ENCODE measurements at places on chromosomes 2 and 18.

GRCh38 chr2:147482111-147482895 is 362.5 kb upstream of the ACVR2A start:
- DNase-seq: no peak

DNA sequence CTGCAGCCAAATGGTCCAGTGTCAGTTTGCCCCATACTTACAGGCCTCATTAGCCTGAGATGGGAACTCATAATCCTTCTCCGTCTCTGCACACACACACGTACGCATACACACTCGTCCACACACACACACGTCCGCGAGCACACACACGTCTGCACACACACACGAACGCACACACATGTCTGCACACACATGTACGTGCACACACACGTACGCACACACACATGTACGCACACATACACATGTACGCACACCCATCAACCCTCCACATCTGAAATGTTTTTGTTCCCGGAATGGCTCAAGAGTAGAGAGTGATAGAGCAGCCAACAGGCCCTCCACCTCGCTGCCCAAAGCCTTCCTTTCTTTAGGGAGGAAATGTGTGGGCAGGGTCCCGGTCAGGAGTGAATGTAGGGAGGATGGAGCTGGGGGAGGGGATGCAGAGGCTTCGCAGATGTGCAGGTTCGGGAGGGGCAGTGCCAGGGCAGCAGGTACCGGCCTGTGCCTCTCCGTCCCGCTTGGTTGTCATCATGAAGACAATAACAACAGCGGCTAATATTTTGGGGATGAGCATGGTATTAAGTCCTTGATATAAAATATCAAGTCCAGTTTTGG is 52.7 kb downstream of the PTGR3 start:
- no peak for DNase-seq

DNA sequence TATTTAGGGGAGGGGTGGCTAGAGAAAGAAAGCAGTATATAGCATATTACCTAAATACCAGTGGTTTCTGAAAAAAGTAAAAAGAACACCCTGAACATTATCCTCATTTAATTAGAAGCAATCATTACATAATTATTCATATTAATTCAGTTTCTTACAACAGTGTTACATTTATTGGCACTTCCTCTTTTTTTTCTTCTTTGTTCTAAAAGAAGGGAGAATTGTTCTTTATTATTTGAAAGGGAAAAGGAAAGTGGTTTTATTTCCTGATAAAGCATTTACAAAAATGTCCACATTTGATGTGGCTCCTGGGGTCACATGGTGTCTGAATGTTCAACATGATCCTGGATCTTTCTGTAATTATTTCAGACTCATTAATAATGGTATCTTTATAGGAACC is 254.9 kb upstream of the ZEB2 start:
- no peak for DNase-seq

DNA sequence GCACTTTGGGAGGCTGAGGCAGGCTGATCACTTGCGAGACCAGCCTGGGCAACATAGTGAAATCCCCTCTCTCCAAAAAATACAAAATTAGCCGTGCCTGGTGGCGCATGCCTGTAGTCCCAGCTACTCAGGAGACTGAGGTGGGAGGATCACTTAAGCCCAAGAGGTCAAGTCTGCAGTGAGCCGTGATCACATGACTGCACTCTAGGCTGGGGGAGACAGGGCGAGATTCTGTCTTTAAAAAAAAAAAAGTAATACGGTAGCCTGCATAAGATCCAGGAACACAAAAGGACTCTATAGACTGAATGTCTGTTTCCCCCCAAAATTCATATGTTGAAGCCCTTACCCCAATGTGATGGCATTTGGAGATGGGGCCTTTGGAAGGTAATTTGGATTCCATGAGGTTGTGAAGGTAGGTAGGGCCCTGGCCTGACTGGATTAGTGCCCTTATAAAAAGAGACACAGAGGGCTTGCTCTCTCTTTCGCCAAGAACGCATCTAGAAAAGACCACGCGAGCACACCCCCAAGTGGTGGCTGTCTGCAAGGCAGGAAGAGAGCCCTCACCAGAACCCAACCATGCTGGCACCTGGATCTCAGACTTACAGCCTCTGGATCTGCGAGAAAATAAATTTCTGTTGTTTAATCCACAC is 17.0 kb downstream of the MBOAT2 start:
- no peak for DNase-seq

DNA sequence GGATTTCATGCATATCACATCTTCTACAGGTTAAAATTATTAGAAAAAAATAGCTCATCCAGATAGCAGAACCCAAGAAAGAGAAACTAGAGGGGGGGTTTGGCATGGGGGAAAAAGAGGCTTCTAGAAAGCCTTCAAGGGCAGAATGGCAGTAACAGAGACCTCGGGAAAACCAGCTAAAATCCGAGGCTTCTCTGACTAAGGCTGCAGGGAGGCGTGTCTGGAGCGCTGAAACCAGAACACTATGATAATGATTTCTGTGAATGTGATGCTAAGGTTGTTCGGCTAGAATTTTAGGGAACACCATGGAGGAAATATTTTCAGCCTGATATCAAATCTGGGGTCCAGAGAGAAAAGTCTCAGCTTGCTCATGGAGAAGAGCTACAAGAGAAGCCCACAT is 73.0 kb downstream of the ATP8B1 start:
- DNase-seq: no peak

- no peak for DNase-seq
These were observed 90.7 kb upstream of the TFPI start for GRCh38 chr2:187644981-187645380.

- DNase-seq: no peak
These were observed 38.2 kb downstream of the FAM178B start for GRCh38 chr2:96947949-96948833.

GRCh38 chr2:25018681-25019080 is 23.2 kb upstream of the EFR3B start:
- DNase-seq: no peak

GRCh38 chr2:209629597-209629996 is 142.0 kb upstream of the UNC80 start:
- no peak for DNase-seq

DNA sequence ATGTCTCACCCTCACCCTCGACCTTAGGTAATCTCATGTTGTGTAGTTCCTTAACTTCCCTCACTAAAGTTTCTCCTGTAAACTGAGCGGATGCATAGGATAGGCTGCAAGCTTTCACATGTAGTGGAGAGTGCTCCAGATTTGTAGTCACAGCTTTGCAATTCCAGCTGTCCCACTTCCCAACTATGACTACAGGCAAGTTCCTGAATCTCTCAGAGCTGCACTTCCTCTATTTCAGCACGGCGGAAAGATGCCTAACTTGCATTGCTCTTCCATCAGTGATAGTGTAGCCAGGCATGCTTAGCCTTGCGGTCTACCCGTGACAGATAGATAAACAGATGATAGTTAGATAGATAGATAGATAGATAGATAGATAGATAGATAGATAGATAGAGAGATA is 183.1 kb upstream of the CCDC68 start:
- DNase-seq: no peak

GRCh38 chr2:217804338-217804737 is 198.5 kb downstream of the TNS1 start:
- DNase-seq: no peak

DNA sequence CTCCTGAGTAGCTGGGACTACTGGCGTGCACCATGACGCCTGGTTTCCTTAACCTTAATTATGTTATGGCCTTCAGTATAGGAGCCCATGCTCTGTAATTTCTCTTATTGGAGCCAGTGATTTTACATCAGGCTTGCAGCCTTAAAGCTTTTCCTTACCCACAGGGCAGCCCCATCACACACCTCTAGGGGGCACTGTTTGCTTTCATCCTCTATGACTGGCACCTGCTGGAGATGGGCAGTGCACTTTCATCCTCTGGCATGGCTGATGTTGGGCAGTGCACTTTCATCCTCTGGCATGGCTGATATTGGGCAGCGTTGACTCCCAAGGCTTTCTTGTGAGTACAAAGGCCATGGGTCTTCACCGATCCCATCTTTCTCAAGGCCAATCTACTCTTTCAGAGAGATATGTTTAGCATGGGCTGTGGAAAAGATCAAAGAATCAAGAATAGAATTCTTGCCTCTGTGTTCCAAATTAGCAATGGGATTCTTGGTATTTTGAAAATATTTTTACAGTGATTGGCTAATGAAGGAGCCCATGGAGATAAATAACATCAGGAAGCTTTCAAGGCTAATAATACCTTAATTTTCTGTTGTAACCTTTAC is 80.7 kb upstream of the MEX3C start:
- DNase-seq: no peak

DNA sequence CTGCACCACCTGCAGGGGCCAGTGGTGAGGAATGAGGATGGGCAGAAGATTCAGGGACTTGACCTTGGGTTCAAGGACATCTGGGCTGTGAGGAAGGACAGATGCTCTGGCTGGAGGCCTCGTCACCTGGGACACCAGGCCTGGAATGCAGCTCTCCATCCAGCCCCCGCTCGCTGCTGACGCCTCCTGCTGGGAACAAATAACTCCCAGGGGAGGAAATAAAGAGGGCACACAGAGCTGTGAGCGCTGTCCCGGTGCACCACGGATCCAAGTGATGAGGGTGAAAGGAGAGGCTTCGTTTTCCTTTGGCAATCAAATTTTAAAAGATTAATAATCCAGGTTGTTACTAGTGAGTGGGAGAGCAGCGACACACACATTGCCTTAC is 368.0 kb upstream of the MYT1L start:
- no peak for DNase-seq

DNA sequence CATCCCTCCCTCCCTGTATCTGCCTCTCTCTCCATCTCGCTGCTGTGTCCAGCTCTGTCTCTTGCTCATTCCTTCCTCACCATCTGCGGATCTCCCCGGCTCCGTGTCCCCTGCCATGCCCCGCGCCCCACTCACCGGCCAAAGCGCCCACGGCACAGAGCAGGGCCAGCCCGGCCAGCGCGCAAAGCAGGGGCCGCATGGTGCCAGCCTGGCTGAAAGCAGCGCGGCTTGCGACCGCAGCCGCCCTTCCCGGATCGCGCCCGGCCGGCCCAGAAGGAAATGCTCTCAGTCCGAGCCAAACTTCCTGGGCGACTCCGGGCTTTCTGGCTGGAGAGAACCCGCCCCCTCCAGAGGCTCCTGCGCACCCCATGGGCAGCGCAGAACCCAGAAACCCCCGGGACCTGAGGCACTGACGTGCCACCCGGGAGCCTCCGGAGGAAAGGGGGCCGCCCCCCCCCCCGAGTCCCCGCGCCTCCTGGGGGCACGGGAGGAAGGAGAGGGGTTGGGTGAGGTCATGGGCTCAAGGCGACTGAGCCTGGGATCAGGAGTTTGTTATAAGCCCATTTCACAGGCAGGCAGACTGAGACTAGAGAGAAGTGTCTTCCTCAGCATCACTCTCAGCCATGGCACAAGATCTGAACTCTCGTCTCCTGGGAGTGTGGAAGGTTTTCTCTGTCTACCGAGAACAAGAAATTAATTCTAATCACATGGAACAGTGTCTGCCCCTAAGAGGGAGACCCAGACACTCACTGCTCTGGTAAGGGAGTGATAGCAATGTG is 45.2 kb upstream of the RAB6C start:
- no peak for DNase-seq

DNA sequence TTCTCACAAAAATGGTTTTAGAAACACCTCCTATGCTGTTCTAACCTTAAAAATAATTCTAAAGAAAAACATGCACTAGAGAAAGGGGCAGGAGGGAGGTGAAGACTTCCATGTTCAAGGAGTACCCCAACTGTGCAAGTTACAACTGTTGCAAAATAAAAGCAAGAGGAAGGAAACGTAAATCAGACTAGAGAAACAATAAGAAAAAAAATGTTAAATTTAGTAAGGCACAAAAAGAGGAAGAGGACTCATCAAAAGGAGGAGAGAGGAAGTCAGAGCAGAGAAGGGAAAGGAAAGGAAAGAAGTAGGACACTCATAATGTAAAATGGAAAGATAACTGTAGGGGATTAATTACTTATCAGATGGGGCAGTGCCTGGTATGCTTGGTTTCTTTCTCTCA is 34.1 kb downstream of the RAPH1 start:
- no peak for DNase-seq

DNA sequence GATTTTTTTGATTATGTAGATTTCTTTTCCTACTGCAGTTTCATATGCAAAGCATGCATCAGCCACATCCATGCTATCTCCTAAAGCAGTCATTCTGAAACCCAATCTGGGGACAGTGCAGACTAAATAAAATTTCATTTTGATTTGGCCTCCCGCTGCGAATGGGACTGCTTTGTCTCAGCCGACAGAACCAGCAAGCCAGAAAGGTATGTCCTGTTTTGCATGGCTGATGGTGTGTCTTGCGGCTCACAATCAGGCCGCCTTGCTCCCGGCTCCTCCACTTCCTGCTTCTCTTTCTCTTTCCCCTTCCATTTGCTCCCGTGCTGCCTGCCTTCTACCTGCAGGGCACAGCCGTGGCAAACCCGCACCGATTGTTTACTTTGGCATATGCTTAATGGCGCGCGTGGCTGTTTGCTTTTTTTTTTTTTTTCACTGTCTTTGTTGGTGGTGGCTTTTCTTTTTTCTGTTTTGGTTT is 419.6 kb upstream of the POU3F3 start:
- DNase-seq: no peak

DNA sequence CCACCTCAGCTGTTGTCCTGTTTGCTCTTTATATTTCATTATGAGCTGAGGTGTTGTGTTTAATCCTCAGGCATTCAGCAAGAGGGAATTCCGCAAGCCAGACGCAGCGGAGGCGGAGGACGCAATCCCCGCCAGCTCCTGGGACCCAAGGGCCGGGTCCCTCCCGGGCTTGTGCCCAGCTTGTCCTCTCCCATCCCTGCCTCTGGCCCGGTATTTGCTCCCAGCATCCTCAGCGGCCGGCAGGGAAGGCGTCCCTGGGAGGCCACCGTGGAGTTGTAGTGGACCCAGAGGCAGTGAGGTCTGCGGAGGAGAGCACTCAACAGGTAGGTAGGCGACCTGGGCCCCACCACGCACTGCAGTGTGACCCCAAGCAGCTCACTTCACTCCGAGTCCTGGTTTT is 42.5 kb upstream of the FOSL2 start:
- no peak for DNase-seq

GRCh38 chr2:60891180-60891579 is 9.8 kb downstream of the REL start:
- no peak for DNase-seq

GRCh38 chr2:239589270-239589825 is 188.5 kb upstream of the HDAC4 start:
- no peak for DNase-seq

GRCh38 chr2:202169832-202170424 is 68.5 kb downstream of the SUMO1 start:
- DNase-seq: no peak

GRCh38 chr2:103174711-103175110 is 412.9 kb downstream of the TMEM182 start:
- no peak for DNase-seq

Data from stimulated activated CD4-positive, alpha-beta T cell treated with anti-CD3 and anti-CD28 coated beads, Interleukin-1b, Interleukin-23, amount 100 ng/mL, for 1 hour (primary cell).